ENCODE measurements at places on chromosomes 11 and 22.

DNA sequence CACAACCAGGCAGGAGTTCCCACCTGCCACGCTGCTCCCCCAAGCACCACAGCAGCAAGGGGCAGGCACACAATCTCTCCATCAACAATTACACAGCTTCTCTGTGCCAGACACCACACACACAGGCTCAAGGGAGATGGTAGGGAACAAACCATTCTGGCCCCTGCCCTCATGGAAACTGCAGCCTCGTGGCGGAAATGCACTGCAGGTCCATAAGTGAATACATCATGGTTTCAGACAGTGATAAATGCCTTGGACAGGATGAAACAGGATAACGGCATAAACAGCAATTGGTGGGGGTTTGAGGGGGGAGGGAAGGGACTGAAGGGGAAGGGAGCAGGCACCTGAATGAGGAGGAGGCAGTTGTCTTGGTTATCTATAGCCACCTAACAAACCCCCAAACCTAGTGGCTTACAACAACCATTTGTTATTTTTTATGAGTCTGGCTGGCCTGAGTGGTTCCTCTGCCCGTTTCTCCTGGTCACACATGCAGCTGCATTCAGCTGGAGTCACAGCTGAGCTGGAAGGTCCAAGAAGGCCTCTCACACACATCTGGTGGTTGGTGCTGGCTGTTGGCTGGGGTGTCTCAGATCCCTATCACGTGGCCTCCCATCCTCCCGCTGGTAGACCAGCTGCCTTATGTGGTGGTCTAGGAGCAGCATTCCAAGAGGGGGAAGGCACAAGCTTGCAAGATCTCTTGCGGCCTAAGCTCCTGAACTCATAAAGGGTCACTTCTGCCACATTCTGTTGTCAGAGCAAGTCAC, 15.0 kb upstream of the YWHAH start:
- peak; percentile 33 for DNase-seq

DNA sequence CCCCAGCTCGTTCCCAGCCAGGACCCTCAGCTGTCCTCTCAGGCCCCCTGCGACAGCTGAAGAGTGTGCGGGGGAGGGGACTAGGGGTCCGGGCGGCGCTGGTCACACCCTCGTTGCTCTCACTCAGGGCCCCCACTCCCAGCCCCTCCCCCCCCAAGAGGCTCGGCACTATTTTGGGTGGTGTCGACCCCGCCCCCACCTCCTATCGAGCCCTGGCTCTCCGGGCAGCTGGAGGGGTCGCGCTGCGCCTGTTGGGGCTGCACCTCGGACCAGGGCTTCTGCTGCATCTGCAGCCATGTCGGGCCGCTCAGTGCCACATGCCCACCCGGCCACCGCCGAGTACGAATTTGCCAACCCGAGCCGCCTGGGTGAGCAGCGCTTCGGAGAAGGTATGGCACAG, at the start of gene HSPB2:
Gene HSPB2 (plus strand): TSS at position 200 of the 400 bp plus-strand sequence. CDS start 96 bp downstream, at position 296.
- no peak for DNase-seq

DNA sequence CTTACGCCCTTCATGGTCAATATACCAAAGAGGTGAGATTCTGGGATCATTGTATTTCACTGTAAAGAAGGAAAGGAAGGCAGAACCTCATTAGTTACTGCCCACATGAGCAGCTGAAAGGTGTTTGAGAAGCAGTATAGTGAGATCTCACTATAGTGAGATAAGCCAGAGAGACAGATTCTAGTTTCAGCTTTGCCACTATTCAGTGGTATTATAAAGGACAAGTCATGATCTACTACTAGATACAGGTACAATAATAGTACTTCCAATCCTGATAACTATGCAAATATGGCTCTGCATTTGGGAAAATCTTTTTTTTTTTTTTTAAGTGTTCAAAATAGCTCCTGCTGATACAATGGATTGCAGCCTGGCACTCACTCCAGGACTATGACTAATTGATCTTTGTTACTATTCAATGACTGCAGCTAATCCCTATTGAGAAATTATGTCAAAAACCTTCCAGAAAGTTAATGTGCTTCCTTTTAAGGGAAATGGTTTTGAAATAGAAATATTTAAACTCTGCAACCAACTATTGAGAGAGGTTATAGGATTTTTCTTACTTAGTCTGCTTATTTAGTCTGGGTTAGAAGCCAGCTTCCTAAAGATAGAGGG, 8.3 kb upstream of the DLAT start:
- DNase-seq: peak; percentile 65

DNA sequence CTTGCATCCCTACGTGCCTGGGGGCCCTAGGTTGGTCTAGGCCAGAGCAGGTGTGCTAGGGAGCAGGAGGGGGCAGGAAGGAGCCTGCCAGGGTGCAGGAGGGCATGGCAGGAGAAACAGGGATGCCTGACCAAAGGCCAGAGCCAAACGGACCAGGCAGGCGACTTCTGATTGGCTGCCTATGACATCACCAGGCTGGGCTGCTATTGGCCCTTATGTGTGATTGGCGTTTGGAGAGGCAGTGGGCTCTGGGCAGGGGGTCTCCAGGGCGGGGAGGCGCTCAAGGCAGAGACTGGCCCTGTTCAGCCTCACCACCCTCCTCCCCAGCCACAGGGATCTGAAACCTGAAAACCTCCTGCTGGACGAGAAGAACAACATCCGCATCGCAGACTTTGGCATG, 44.4 kb downstream of the MOB2 start:
- no peak for DNase-seq

DNA sequence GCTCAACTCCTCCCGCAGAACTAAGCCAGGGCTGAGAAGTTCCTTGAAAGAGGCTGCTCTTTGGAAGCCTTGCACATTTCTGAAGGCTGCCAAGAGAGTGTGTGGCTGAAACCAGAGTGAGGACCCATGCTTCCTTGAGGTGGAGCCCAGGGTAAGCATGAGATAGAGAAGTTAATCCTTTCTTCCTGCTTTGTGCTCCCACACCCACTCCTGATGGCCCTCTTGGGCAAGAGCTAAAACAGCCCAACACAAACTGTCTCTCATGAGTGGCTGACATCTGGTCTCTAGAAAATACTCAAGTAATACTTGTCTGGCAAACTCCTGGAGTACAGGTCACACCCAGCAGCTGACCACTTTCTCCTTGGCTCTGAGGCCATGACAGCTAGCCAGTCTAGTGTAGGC, 523.7 kb downstream of the INSC start:
- no peak for DNase-seq

GRCh38 chr11:58316142-58316541, 42.7 kb downstream of the OR5B17 start:
- DNase-seq: peak; percentile 19

- DNase-seq: no peak
Observed at GRCh38 chr11:117511931-117512539, 184.4 kb downstream of the CEP164 start.

DNA sequence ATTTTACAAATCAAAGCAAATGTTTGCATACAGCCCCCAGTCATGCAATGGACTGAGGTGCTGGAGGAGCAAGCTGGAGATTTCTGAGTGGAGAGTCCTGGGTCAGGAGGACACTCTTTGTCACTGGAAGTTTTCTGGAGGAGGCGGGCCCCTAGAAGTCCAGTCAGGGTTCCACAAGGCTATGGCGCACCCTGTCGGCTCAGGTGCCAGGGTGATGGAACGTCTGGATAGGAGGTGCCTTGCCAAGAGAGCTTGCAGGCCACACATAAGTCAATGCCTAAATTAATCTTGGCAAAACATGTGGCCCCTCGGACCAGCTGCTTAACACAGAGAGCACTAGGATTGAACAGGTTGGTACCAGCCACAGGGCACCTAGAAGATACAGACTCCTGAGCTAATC, 174.7 kb upstream of the CADM1 start:
- no peak for DNase-seq

DNA sequence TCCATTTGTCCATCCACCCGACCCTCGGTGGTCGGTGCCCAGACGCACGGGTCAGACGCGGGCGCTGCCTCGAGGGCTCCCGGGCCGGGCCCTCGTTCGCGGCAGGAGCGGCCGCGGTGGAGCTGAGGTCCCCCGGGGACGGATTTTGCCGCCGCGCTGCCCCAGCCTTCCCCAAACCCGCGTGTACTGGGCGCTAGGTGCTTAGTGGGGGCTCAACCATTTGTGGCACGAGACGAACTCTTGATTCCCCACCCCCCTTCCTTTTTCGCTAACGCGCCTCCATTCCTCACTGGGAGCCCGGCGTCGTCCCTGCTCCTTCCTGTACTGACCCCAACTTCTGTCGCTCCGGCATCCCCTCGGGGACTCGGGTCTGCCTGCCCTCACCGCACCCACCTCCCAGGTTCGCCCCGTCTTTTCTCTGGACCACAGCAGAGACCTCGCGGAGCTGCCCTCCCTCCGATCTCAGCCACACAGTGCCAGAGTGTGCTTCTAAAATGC, 789 bp upstream of the CBX7 start:
- DNase-seq: no peak

GRCh38 chr11:67500831-67501715, 4.1 kb downstream of the PITPNM1 start:
- no peak for DNase-seq

- no peak for DNase-seq
Observed at GRCh38 chr22:49433717-49434611, 393.7 kb downstream of the BRD1 start.

DNA sequence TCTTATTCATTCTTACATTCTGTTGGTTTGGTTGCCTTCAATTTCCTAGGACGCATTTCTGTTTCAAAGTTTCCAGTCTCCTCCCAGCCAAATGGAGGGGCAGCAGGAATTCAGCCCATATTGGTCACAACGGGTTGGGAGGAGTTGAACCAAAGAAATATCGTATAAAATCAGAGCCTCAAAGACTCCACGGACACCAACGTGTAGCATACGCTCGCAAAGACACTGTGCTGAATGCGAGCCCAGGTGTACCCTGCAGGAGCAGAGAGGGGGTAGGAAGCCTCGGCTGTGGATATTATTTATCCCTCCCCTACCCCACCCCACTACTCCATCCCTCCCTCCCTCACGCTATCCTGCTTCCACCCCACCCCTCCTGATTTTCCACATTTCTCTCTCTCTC, 15.5 kb upstream of the CCND1 start:
- DNase-seq: no peak

DNA sequence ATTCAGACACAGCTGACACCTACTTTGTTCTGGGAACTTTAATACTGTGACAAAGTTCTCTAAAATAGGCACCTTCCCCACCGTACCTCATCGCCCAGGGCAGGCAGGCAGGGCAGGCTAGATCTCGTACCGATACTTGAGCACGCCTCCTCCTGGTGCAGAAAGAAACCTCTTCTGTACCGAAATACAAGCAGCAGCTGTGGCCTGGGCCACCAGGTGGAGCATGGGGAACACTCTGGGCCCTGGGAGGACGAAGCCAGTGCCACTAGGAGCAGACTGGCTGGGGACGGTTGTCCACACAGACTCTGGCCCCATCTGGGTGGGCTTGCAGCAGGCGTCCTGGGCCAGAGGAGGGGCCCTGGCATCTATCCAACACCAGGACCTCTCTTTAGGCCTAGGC, 12.8 kb downstream of the PMM1 start:
- DNase-seq: peak; percentile 62

DNA sequence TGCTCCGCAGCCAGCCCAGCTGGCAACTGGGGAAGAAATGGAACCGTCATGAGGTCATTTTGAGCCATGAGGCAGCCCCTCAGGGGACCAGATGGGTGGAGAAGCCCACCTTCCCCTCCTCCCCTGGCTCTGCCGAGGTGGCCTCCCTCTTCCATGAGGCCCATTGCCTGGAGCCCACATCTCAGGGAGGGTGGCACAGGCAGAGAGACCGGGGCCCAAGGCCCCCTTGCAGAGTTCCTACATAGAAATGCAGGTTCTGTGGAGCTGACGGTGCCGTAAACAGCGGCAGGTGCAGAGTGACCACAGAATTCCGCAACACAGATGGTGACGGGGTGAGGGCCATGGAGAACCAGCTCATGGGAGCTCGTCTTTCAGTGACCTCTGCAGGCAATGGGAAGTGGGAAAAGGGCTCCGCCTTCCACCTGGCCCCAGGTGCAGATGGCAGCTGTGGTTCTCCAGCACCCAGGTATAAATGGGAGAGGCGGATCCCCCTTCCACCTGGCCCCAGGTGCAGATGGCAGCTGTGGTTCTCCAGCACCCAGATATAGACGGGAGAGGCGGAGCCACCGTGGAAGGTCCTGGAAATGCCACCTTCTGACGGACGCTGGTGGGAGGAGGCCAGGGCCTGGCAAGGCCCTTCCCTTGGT, 765.4 kb downstream of the BRD1 start:
- no peak for DNase-seq

GRCh38 chr22:17242641-17243040, 23.4 kb upstream of the ADA2 start:
- DNase-seq: no peak

DNA sequence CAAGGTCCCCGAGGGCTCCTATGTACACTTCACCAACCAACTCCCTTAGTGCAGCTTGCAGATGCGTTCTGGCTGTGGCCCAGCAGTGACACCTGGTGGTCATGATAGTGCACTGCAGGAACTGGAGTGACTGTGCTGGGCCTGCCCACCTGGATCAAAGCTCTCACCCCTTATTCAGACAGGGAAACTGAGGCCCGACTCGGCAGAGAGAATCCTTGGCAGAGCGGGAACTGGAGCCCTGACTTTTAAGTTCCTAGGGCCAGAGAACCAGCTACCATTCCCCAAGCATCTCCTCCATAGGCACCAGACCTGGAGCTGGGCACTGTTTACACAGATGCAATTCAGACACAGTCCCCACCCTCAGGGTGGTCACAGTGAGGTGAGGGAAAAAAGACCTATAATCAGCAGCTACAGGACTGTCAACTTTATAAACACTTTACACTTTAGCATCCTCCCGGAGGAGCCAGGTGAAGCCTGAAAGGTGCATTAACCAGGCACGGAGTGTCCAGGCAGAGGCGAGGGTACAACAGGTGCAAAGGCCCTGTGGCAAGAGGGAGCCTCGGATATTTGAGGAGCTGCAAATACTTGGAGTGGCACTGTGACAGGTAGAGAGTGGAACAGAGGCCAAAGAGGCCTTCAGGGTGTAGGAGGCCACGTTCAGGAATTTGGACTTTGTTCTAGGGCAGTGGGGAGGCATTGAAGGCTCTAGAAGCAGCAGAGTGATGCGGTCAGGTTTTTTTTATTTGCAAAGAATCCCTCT, 22.0 kb downstream of the RHBDD3 start:
- peak; percentile 50 for DNase-seq

GRCh38 chr11:65814986-65815565, 18.7 kb upstream of the SNX32 start:
- no peak for DNase-seq

GRCh38 chr11:102268985-102269470, 48.3 kb upstream of the BIRC3 start:
- DNase-seq: no peak

DNA sequence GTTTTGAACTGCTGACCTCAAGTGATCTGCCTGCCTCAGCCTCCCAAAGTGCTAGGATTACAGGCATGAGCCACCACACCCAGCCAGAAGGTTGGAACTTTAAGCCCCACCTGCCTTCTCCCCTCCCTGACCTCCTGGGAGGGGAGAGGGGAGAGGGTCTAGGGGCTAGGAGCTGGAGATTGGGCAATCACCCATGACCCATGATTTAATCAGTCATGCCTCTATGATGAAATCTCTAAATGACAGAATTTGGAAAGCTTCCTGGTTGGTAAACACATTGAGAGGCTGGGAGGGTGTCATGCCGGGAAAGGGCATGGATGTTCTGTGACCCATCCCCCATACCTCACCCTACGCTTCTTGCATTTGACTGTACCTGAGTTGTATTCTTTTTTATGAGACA, 17.1 kb upstream of the TFIP11 start:
- DNase-seq: no peak

- DNase-seq: no peak
Observed at GRCh38 chr11:64148917-64149617, 16.8 kb downstream of the MACROD1 start.
